ENCODE measurements at places on chromosomes 13 and 19.

DNA sequence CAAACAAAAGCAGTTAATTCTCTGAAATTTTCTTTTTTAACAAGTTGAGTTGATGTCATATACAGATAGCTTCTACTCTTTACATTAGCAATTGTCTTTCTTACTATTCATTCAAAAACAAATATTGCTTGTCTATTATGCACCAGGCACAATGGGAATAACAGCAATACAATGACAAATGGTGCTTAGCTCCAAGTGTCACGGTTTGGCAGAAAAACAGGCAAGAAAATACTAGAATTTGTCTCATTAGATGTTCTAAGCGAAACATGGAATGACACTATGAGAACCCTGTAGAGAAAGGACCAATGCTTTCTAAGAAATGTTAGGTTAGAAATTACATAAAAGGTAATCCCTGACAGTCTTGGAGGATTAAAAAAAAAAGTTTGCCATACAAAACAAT lies 187.6 kb downstream of the PCDH9 start:
- no peak for DNase-seq

DNA sequence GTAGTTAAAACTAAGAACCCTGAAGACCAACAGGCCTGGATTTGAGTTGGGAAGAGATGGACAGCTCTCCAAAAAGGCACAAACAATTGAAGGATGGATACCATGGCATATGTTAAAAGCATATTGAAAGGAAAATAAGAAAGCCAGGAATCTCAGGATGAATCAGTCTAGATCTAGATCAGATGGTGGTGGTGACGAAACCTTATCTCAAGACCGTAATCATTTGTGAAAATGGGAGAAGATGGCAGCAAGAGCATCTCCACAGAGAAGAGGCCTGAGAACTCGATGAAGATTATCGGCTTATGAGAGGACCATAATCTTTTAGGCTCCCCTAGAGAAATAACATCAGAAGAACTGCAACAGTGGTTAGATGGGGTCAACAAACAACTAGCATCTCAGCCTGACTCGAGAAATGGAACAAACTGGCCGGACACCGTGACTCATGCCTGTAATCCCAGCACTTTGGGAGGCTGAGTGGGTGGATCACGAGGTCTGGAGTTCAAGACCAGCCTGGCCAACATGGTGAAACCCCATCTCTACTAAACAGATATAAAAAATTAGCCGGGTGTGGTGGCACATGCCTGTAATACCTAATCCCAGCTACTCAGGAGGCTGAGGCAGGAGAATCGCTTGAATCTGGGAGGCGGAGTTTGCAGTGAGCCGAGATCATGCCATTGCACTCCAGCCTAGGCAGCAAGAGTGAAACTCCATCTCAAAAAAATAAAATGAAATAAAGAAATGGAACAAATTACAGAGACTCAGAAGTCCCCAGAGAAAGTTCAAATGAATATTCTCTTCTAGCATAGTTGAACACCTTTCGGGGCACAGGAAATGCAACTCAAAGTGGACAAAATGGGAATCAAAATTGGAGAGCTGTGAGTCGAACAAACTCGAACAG lies 47.6 kb downstream of the FOXO1 start:
- no peak for DNase-seq

GRCh38 chr19:14363183-14364097 lies 17.8 kb upstream of the ADGRE5 start:
- DNase-seq, result no peak

GRCh38 chr13:113890774-113891480 lies 27.1 kb upstream of the GAS6 start:
- no peak for DNase-seq

DNA sequence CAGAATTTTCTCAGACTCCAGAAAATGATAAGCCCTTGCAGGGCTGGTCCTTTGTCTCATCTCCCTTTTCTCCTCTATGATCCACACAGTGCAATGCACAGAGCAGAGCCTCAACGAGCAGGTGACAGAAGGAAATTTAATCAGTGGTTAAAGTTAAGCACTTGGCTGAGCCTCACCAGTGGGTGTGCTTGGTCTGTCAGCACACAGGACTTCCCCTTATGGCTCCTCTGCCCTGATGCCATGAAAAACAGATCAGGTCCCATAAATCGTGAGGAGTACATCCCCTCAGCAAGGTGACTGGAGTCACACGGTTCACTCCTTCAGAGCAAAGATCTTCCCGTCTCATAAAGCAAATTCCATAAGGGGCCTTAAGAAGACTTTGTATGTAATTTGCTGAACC lies 818.2 kb downstream of the UQCRFS1 start:
- no peak for DNase-seq
